A549 (cell line): ENCODE measurements at places on chromosomes 13 and 19.

- peak; percentile 94 for DNase-seq
Observed at GRCh38 chr19:49546825-49547565, 19.2 kb downstream of the RCN3 start.

- DNase-seq, result no peak
Observed at GRCh38 chr19:55384131-55384919, at the start of gene TMEM238. Gene TMEM238, minus strand, starts transcription at chr19:55384292. Its CDS starts 33 bp downstream, at chr19:55384259.

- no peak for DNase-seq
Observed at GRCh38 chr19:34960940-34961679, 2.9 kb downstream of the ZNF792 start.

- no peak for DNase-seq
Observed at GRCh38 chr19:609004-609346, 19.3 kb downstream of the HCN2 start.

DNA sequence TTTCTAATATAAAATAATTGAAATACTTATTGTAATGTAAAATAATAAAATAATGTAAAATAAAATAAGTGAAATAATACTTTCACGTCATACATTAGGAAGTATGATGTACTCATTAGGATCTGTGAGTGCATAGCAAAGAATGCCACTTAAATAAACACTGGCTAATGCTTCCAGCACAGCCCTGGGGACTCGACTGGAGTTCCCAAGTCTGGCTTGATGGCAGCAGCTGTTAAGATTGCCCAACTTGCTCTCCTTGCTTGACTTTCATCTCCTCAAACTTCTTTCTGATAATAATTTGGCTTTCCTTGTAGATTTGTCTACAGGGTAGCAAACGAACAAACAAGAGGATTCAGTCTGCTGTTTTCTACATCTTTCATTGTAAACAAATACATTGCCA lies 191.9 kb downstream of the COG6 start:
- DNase-seq, result no peak

DNA sequence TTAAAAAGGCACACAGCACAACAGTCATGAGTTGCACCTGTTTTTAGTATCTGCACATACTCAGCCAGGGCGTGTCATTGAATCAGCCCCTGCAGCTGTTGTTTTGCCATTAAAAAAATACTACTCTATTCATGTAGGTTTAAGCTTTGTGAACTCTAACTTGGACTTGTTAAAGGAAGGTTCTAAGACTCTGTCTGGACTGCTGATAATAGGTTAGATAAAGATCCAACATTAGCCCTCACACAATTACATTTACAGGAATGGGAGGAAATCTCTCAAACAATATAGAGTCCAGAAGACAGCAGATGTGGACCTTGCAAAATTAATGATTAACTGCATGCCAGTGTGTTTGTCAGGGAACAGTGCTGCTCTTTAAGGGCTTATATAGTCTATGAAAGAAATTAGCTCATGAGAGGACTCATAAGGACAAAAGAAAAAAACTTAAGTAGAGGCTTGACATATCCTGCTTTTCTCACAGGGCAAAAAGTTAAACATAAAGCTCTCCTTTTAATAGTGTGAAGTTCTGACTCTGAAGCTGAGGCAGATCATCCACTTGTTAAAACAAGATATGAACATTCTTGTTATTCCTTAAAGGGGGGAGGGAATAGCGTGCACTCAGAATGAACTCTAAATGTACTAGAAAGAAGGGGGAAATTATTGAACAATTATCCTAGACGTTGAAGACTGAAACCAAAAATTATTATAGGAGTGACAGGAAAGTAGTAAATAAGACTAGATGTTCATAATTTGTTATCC lies 243.6 kb downstream of the NDFIP2 start:
- peak; percentile 79 for DNase-seq

DNA sequence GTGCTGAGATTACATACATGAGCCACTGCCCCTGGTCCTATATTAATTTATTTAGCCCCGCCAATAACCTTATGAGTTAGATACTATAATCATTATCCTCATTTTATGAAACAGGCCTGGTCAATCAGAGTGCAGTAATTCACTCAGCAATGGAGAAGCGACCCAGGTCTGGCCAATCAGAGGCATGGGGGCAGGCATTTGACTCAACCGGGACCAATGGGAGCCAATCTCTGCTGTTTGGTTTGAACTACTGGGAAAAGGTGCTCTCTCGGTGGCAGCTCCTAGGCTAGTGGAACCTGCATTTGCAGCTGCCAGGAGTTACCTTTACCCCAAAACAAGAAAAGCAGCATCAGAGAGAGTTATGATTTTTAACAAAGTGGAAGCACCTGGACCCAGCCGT lies 6.6 kb downstream of the SIRT2 start:
- no peak for DNase-seq

- DNase-seq, result no peak
Observed at GRCh38 chr19:1249298-1249989, 1.1 kb downstream of the MIDN start.

GRCh38 chr13:34749046-34749445 lies 193.0 kb upstream of the NBEA start:
- no peak for DNase-seq

GRCh38 chr13:78679329-78679728 lies 20.4 kb upstream of the OBI1 start:
- no peak for DNase-seq

- DNase-seq, result peak; percentile 69
Observed at GRCh38 chr19:49502866-49503581, 6.8 kb downstream of the RPS11 start.

DNA sequence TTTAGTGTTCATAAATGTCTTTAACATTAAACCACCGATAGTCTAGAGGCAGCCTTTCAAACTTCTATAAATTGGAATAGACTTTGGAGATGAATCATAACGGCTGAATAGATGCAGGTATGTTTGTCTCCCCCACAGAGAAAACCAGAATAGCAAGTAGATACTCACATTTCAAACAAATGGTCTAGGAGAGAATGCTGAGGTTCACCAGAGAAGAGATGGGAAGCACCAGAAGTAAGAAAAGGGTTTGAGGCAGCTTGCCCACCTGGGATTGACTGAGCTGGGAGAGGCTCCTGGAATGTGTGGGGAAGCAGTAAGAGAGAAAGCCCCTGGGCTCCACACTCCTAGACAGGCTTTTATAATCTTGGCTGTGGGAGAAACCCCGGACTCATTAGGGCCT lies 6.4 kb downstream of the IGFL3 start:
- no peak for DNase-seq

DNA sequence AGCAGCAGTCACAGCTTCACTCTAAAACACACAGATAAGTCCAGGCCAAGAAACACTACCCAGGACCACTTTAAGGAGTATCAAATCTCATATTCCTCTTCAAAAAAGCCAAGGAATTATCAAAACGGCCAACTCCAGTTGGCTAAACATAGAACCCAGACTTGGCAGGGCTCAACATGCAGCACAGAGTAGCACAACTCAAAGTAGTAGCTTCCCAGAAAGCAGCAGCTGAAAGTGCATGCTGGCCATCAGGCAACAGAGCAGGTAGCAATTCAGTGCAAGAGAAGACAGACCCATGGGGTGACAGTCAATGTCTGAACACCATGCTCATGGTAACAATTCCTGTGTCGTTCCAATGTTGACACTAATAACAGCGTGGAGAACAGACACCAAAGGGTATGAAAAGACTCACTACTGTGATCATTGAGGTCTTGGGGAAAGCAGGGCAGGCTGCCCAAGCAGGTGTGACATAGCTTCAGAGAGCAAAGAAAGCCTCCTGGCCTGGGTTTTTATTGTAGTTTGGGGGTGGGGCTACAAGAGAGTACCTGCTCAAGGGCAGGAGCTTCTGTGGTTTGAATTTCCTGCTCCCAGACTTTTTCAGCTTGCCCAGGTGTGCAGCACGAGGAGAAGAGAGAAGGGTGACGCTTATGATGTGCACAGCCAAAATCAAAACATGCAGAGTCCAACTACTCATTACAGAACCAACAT lies 6.2 kb downstream of the ZNF709 start:
- DNase-seq, result no peak

DNA sequence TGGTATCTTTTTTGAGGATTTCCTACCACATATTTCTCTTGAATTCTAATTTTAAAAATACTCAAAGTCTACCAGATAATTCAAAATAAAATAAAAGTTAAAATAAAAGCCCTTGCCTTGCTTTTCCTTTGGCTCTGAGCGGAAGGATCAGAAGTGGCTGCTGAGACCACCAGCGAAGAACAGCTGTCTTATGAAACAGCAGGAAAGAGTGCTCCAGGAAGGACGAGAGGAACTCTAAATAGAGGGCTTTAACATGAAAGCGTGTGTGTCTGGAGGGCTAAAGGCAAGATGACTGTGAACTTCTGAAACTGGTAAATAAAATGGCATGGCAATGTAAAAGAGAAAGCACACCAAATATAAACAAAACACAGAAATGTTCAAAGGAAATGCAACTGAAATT lies 521.5 kb upstream of the SPRY2 start:
- DNase-seq, result no peak

DNA sequence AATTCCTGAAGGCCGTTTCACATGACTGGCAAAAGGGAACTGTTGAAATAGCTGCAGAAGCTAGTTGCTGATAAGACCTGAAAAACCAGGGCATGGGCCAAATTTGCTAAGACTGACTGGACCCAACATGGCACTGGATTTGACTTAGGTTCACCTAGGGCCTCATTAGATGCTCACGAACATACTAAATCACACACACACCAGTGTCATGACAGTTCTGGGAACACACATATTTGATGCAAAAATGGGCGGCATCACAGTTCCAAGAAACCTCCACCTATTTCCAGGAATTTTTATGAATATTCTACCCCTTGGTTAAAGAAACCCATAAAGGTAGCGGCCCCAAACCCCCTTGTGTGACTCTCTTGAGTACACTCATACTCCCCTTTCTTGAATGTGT lies 99.6 kb upstream of the OBI1 start:
- no peak for DNase-seq
